Neural cell (in vitro differentiated cells): ENCODE measurements at places on chromosomes 16 and 17. TPM values are rescaled to one million over a fixed set of nuclear protein-coding genes. Genes with fewer than 3 reads are reported as not detected.

The CMTM2 gene
- polyA plus RNA-seq, result 0.25 TPM in 1 of 2 replicates, not detected in the other

The NPIPA5 gene
- polyA plus RNA-seq, result 1.5 and 27.2 TPM in 2 replicates

The ASGR1 gene
- polyA plus RNA-seq, result 75.6 and 80.2 TPM in 2 replicates

The HSD17B1 gene
- 1.0 and 2.1 TPM in 2 replicates for polyA plus RNA-seq

The ABCA10 gene
- 9.9 and 15.3 TPM in 2 replicates for polyA plus RNA-seq

The MMP2 gene
- polyA plus RNA-seq, result 2.5 and 8.1 TPM in 2 replicates

The UNC45B gene
- polyA plus RNA-seq, result not detected in 2 replicates

The BORCS6 gene
- polyA plus RNA-seq, result 12.1 and 13.7 TPM in 2 replicates

The FOXL1 gene
- polyA plus RNA-seq, result 0.07 and 0.24 TPM in 2 replicates

The ODAD4 gene
- polyA plus RNA-seq, result 5.2 and 5.7 TPM in 2 replicates

The PAFAH1B1 gene
- 294 and 305 TPM in 2 replicates for polyA plus RNA-seq

The RETREG3 gene
- 30.1 and 34.6 TPM in 2 replicates for polyA plus RNA-seq

The GP1BA gene
- polyA plus RNA-seq, result not detected in 2 replicates

The CSH1 gene
- not detected in 2 replicates for polyA plus RNA-seq

The RAD51C gene
- 17.8 and 25.1 TPM in 2 replicates for polyA plus RNA-seq

The PRSS21 gene
- polyA plus RNA-seq, result not detected in 2 replicates

The NAGS gene
- polyA plus RNA-seq, result 0.50 TPM in 1 of 2 replicates, not detected in the other

The KCNJ12 gene
- 1.3 and 2.7 TPM in 2 replicates for polyA plus RNA-seq

The AGRP gene
- polyA plus RNA-seq, result not detected in 2 replicates
